A549 treated with AZD2906 at 1 μM for 4 hours (cell line): ENCODE measurements at places on chromosomes 3 and 15. TPM values are rescaled to one million over a fixed set of nuclear protein-coding genes. Genes with fewer than 3 reads are reported as not detected.

Gene RFT1
- total RNA-seq: 18.9 to 27.9 TPM (median 26.9 TPM) in 5 replicates

Gene WWTR1
- total RNA-seq: 142 to 178 TPM (median 162 TPM) in 5 replicates

Gene NAALADL2
- 0.09 to 0.28 TPM (median 0.15 TPM) in 4 of 5 replicates, not detected in the other for total RNA-seq

Gene BRK1
- 158 to 174 TPM (median 167 TPM) in 5 replicates for total RNA-seq
